Stimulated activated CD8-positive, alpha-beta memory T cell treated with anti-CD3 and anti-CD28 coated beads, Interleukin-15, amount 100 ng/mL, for 1 hour (primary cell): ENCODE measurements at places on chromosomes 12 and 14.

DNA sequence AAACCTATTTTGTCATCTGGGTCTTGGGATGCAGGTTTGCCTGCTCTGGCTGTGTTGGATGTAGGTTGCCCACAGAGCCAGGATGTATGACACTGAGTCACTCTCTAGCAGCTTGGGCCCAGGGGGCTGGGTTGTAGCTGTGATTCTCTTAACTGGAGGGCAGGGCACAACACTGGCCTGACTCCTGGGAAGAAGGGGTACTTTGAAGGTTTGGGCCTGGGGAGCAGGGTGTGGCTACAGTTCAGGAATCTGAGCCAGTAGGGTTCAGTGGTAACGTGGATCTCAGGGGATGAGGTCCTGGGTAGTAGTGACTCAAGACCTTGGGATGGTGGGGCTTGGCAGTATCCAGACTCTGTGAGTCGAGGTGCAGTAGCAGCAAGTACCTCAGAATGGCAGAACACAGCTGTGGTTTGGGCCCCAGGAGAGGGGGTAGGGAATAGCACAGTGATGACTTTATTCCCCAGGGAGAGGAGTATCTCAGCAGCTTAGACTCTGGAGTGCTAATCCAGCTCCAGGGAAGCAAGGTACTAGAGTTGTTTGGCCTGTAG, 25.7 kb downstream of the TBC1D15 start:
- no peak for DNase-seq

- DNase-seq = no peak
These were observed 56.4 kb downstream of the PRKCH start for GRCh38 chr14:61377749-61378148.

- DNase-seq = no peak
These were observed 213.5 kb upstream of the KRR1 start for GRCh38 chr12:75724928-75725312.

- DNase-seq = no peak
These were observed 15.5 kb upstream of the ZNF268 start for GRCh38 chr12:133165776-133166175.

DNA sequence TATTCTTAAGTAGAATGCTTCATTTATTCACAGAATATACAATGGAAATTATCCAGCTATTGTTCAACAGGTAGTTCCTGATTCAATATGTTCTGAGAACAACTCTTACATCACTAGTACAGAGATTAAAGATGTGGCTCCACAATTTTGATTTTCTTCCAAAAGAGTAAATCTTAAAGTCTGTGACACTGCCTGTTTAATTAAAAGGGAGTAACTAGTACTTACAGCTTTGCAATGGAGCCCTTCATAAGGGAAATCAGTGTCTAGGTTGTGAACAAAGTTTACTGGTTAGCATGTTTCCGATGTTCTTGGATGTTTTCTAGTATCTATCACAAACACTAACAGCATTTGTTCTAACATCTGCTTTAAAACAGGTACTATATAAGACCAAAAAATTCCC, 30.8 kb downstream of the MIA2 start:
- DNase-seq = no peak

GRCh38 chr12:56928262-56928661, 5.9 kb downstream of the SDR9C7 start:
- no peak for DNase-seq

DNA sequence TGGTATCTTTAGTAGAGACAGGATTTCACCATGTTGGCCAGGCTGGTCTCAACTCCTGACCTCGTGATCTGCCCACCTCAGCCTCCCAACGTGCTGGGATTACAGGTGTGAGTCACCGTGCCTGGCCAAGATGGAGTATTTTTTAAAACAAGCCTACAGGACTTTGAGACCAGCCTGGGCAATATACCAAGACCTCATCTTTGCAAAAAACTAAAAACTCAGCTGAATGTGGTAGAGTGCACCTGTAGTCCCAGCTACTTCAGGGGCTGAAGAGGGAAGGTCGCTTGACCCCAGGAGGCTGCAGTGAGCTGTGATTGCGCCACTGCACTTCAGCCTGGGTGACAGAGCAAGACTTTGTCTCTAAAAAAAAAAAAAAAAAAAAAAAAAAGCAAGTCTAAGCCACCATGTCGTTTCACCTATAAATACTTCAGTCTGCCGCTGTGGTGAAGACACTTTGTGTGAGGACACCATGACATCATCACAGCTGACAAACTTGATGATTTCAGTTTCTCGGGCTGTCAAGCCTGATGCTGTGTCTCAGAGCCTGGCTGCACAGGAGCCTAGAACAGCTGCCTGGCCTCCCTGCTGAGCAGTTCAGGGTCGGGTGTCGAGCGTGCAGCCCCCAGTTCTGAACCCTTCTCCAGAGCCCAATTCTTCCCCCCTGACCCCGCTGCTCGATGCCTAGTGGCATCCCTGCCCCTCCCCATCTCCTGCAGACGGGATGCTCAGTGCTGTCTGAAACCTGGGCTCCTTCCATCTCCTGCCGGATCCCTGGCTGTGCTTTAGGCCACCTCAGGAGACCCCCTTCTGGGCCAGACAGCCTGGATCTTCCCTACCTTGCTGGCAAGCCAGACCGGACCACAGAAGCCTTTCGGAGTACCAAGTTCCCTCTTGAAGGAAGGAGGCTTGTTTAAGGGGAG, 119.2 kb upstream of the EVL start:
- DNase-seq = no peak

DNA sequence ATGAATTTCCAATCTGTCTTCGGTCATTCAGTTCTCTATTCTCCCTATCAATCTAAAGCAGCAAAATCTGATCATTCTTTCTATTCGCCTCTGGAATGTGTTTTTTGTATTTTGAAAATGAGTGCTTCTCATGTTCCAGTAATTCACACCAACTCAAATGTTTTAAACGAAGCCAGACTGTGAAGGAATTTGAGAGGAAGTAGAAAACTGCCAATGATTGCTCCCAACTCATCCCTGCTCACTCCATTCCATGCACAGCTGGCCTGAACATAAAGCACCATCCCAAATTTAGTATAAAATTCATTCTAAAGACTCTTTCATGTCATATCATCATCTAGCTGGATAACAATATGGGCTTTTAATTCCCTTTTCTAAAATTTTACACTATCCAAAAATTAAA, 123.8 kb downstream of the DUSP6 start:
- no peak for DNase-seq
